Stimulated activated naive B cell treated with anti-CD40 and anti-IgM and Interleukin-4, amounts not matched to agents 10 μg/mL and 1 μg/mL and 100 μg/mL, for 72 hours (primary cell): ENCODE measurements at places on chromosomes 16 and 17.

GRCh38 chr16:66695471-66695934, 1.0 kb downstream of the CMTM4 start:
- no peak for DNase-seq

GRCh38 chr16:4315186-4316107, at the start of gene GLIS2:
Gene GLIS2 (plus strand): TSS chr16:4316067. CDS start chr16:4332281, 16,214 bp downstream.
- DNase-seq, result no peak

GRCh38 chr17:42276359-42276608, at the start of gene STAT5B:
Gene STAT5B (minus strand): TSS chr17:42276391. CDS start chr17:42232127, 44,264 bp downstream.
- peak; percentile 59 for DNase-seq

DNA sequence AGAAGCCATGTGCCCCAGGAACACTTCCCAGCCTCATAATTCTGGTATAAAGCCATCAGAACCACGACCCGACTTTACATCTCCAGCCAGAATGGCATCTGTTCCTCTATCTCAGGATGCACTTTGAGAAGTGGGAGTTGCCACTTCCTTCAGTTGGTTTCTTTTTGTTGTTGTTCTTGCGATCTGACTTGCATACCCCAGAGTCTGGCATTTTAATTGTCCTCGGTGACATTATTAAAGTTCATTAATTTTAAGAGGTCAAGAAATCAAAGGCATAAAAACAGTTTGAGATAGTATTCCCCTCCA, 13.5 kb downstream of the MARCHF10 start:
- no peak for DNase-seq

DNA sequence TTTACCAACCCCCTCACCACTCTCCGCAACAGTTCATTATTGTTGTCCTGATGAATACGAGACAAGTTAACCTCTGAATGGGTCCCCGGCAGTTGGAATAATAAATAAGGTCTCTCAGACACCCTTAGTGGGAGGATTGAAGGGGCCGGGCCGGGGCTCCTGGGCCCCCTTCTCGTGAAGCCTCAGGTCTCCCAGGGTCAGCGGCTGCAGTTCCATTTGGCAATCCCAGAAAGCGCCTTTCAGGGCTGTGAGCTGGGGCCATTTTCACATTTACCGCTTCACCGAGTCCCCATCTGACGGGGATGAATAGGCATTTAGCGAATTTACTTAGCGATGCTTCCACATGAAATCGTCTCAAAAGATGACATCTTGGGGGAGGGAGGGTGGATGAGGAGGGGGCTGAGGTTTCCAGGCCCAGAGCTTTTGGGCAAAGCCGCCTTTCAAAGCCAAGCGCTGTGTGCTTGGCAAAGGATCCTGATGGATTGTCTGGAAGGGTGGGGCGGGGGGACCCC, 309.8 kb downstream of the XYLT1 start:
- DNase-seq, result no peak

DNA sequence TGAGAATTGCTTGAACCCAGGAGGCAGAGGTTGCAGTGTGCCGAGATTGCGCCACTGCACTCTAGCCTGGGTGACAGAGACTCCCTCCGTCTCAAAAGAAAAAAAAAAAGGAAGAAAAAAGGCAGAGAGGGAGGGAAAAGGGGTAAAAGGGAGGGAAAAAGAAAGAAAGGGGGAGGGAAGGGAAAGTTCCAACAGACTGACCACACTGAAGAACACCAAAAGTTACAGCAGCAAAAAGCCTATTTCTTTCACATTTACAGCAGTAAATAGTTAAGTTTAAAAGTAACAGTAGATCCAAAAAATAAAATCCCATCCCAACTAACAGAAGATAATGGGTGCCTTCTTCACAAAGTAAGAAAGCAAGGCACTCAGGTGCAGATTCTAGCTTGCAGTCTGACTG, 36.9 kb upstream of the C17orf78 start:
- DNase-seq, result no peak

- DNase-seq, result no peak
Observed at GRCh38 chr17:10010752-10011151, 105.7 kb upstream of the RCVRN start.

GRCh38 chr17:7803981-7804380, 30.0 kb upstream of the KDM6B start:
- no peak for DNase-seq

DNA sequence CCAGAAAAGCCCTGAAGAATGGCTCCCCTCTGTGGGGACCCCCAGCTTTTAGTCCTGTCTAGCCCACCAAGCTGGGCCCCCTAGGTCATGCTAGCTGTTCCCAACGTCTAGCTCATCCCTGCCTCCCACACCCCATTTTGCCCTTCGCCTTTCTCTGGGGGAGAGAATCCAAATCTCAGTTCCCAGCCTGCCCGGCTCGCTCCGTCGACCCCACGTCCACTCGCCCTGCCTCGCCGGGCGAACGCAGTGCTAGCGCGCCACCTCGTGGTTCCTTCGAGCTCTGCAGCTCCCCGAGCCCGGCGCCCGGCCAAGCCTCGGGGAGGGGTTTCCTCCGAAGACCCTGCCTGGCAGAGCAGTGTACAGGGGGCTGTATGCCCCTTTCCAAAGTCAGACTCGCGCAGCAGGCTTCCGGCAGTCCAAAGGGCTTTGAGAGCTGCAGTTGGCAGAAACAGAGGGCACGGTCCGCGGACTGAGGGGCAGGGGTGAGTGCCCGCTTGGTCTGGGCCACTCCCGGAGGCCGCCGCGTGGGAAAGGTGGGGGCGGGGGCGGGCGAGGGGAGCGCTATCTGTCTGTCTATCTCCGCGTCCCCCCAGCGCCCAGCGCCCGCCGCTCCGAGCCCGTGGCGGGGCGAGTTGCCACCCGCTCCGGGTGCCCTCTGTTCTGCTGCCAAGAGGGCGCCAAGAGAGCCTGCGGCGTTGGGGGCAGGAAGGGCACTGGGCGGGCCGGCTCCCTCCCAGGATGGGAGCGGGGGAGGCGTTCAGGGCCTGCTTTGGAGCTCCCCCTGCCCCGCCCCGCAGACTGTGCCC, 1.7 kb upstream of the DLX3 start:
- DNase-seq, result peak; percentile 45

DNA sequence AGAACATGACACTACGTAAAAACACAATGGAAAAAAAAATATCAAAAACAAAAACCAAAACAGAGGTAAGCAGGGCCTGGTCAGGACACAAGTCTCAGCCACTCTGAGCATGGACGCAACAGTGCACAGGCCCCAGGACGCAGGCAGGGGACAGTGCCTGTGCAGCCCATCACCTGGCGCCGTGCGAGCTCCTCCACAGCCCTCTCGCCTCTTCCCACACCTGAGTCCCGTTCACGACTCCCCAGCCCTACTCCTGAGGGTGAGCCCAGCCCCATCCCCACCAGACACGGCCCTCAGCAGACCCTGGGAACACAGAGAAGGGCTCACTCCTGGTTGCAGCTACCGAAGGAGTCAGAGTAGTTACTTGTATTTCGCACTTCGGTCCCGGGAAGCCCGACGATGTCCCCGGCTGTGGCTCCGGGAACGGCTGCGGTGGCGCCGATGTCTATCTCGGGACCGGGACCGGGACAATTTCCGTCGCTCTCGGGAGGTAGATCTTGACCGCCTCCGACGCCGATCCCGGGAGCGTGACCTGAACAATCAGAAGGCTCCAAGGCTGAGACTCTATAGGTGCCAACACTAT, 9.4 kb downstream of the HBQ1 start:
- no peak for DNase-seq

DNA sequence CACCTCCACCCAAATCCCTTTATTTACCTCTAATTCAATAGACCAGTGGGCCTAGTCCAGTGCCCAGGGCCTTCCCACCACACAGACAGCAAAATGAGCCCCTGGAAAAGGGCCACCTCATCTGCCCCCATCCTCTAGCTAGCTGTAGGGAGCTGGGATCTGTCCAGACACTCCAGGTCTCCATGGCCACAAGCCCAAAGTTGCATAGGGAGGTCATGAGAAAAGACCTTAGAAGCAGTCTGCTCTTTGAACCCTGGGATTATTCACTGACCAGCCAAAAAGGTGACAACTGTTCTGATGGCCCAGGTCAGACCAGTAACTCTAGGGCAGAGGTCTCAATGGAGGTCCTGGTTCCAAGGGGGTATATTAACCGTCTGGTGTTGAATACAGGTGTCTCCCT, 2.0 kb downstream of the CUEDC1 start:
- no peak for DNase-seq

- peak; percentile 84 for DNase-seq
Observed at GRCh38 chr16:30407102-30407803, at the start of gene ZNF771. Gene ZNF771 (plus strand): TSS chr16:30407606. CDS start chr16:30408054, 448 bp downstream.

DNA sequence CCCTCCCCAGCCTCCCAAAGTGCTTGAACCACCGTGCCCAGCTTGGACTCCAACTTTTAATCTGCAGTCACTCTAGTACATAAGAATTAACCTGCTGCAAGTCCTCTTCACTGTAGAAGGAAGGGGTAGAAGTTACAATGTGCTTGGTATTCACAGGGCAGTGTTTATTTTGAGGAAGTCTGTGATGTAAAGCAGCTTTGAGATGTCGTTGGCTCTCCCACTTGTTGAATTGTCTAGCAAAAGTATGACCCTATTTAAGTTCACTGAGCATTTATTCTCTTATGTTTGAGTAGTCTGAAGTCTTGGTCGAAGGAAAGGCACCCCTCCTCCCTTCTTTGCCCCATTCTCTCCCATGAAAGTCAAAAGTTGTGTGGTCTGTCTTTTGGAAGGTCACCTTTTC, 28.2 kb downstream of the SF3B3 start:
- no peak for DNase-seq

GRCh38 chr17:60159479-60159866, 9.7 kb downstream of the CA4 start:
- no peak for DNase-seq

DNA sequence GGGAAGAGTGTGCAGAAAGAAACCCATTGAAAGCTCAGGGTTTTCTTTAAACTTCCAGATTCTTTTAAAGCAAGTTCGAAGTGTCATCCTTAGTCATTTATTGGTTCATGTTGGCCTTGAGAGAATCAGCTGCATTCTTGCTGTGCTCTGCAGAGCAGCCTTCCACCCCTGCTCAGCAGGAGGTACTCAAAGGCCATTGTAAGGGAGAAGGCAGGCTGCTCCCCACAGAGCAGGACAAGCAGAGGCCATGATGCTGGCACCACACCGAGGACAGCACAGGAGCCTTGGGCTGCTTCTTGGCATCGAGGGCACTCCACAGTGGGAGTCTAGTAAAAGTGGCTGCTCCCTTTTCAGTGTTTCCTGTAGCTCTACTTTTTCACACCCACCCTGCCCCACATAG, 29.6 kb downstream of the NMT1 start:
- DNase-seq, result no peak

DNA sequence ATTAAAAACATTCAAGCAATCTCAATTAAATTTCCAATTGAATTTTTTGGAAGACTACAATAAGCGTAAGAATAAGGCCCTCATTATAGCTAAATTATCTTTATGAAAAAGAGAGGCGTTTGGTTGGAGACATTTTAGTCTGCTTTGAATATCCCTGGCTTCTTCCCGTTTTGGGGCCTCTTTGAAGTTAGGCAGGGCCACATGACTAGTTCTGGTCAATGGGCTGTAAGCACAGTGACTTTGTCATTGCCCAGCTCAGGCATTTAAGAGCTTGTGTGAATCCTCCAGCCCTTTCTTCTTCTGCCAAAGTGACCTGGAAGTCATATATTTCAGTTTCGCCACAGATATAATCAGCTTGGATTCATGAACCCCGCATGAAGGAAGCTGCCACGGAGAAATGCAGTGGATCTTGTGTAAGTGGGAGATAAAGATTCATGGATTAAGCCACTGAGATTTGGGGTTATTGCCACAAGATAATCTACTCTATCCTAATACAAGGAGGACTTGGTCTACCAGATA, 21.7 kb upstream of the UBTF start:
- no peak for DNase-seq

DNA sequence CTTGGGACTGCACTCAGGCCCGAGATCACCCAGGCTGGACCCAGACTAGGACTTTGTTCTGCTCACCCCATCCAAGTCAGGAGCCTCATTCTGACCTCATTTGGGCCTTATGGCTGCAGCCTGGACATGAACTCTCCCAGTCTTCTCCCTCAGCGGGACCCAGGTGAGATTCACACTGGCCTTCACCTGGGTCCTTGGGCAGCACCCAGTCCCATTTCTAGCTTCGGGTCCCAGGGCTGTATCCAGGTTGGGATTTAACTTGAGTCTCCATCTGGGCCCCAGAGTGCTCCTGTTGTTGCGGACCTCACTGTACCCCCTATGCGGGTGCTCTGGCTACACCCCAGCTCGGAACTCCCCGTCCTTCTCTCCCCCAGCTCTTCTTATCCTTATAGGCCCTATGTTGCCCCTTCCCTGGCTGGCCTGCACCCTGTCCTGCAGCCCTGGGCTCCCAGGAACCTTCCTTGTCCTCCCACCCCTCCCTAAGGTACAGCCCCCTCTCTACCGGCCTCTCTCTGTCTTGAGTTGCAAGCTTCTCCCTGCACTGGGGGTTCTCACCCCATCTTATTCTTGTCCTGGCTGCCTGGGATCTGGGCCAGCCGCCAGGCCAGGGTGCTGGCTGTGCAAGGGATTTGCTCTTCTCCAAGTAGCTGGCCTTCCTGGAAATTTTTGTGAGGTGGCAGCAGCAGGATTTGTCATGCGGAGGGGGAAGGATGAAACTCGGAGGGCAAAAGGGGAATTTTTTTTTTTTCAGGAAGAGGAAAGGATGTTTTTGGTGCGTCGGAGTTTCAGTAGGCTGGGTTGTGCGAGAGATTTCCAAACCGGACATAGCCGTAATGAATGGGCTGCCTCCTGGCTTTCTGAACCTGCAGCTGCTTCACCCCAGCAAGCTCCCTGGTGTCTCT, 904 bp downstream of the MAP2K3 start:
- peak; percentile 26 for DNase-seq

DNA sequence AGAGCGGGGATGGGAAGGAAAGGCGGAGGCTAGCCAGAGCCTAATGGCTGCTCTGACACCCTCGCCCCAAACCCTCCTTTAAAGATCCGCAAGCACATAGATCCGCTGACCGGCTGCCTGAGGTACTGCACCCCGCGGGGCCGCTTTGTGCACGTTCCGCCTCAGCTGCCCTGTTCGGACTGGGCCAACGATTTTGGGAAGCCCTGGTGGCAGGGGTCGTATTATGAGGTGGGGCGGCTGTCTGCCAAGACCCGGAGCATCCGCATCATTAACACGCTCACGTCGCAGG, 663 bp downstream of the CYB5D1 start:
- DNase-seq, result no peak

DNA sequence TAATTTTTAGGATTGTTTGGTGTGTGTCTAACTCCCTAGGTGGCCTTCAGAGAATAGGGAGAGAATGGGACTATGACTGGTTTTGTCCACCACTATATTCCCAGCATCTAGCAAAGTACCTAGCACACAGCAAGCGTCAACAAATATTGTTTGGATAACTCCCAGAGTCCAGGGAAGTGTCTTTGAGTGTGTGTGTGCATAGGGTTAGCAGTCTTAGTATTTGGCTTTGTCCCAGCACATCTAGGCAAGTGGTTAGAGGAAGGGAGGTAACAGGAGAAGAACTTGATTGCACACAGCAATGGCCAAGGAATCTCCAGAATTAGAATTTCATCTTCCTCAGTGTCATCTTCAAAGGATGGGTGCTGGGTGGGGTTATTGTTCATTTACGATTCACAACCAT, 385.4 kb upstream of the CDH5 start:
- DNase-seq, result no peak
